ENCODE measurements at places on chromosomes 6 and 20. TPM values are rescaled to one million over a fixed set of nuclear protein-coding genes. Genes with fewer than 3 reads are reported as not detected.

The SNAP91 gene
- total RNA-seq: 0.14 TPM

The C20orf144 gene
- total RNA-seq: 0.11 TPM

The UNC5CL gene
- total RNA-seq: 0.65 TPM

The MMUT gene
- 5.5 TPM for total RNA-seq

The DYNLT2 gene
- total RNA-seq: 0.49 TPM

Data from A549 treated with AZD2906 at 1 μM for 4 hours (cell line).